ENCODE measurements at places on chromosomes 7 and 10.

GRCh38 chr10:49242604-49243003 lies 54.4 kb upstream of the TMEM273 start:
- H3K36me3 ChIP-seq = no peaks in the 10 kb centered on the region
- DNase-seq = no peak
- H3K4me3 ChIP-seq = no peak overlapping the region
- no peak overlapping the region for H3K27ac ChIP-seq
- H3K4me1 ChIP-seq = peaks cover 3% of the 10 kb centered on the region

GRCh38 chr7:7562736-7563135 lies 3.9 kb upstream of the MIOS start:
- peaks cover 4% of the 10 kb centered on the region for H3K36me3 ChIP-seq
- peaks cover 3% of the 10 kb centered on the region for H3K27me3 ChIP-seq
- H3K4me3 ChIP-seq = no peak overlapping the region
- peaks cover 4% of the 10 kb centered on the region for H3K4me1 ChIP-seq

DNA sequence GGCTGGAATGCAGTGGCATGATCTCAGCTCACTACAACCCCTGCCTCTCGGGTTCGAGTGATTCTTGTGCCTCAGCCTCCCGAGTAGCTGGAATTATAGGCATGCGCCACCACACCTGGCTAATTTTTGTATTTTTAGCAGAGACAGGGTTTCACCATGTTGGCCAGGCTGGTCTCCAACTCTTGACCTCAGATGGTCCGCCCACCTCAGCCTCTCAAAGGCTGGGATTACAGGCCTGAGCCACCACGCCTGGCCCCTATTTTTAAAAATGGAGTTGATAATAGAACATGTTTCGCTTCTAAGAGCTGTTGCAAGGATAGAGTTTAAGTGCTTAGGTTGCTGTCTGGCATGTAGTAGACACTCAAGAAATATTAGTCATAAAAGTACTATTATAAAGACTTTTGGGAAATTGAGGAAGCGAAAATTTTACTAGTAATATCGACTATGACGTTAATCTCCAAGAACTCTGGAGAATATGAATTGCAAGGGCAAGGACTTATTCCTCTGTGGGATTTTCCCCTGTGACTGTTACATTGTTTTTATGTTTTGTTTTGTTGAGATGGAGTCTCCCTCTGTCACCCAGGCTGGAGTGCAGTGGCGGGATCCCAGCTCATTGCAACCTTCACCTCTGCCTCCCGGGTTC lies 7.9 kb downstream of the GTF2I start:
- H3K4me3 ChIP-seq = no peak overlapping the region
- H3K27ac ChIP-seq = peak overlapping the region; percentile 18
- H3K27me3 ChIP-seq = peaks cover 2% of the 10 kb centered on the region

DNA sequence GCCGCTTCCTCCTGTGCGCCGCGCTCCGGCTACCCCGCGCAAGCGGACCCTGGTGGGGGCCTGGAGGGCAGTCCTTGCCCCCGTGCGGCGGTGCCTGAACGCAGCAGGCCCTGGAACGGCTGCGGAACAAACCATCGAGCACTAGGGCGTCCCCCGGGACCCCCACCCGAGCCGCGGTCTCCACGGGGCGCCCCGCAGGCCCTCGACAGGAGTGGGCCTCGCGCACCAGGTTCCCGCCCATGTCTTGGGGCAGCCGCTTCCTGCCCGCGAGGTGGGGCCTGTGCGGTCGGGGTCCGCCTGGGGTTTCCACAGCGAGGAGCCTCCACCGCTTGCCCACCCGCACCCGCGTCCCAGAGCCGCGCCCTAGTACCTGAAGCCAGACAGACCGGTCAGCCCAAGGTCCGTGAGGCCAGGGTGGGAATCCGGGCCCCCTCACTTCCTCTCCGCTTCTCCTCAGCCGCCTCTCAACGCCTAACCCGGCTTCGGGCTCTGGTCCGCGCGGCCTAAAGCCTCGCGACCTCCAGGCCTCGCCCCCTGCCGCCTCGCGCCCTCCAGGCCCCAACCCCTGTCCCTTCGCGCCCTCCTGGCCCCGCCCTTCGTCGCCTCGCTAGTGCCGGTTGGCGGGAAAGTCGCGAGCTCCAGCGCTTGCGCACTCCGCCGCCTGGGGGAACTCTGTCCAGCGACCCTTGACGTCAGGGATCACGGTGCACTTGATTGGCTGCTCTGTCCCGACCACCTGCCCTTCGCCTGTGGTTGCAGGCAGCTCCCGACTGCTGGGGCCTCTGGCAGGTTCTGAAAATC lies 7.0 kb upstream of the GBX1 start:
- no peak overlapping the region for H3K27ac ChIP-seq
- no peak for DNase-seq
- no peak overlapping the region for H3K4me3 ChIP-seq
- H3K36me3 ChIP-seq = peaks cover 10% of the 10 kb centered on the region

DNA sequence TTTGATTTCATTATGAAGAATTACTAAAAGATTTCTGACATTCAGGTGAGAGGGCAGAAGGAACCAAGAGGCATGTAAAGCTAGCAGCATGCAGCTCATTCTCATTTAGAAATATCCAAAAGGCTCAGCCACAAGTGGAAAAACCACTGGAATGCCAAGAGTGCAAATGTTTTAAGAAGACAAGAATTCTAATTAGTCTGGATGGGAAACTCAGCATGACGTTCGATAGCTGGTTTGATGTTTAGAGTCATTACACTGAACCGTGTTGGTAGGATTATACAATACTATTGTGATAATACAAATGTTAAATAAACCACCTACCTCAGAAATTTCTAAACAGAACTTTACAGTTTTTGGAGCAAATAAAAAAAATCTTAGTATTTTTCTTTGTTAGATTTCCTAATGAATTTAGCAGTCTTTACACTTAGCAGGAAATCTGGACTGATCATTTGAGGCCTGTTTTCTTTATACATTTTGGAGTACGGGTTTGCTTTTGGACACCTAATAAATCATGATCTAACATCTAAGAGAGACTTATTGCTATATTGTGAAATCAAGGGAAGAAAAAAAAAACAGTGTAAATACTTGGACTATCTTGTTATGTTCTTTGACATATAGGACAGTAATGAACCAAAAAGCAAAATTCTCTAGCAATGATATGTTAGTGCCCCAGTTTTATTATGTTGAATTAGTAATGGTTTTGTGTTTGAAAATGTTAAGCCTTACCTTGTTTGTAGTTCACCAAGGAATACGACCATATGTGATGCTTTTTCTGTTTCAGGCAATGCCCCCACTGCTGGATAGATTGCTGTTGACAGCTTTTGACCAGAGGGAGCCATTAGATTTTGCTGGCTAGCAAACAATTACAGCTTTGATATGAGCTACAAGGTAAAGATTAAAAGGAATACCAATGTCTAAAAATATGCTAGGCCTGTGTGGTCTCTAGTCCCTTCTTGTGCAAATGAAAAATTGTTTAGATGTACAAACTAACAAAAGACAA lies 354.1 kb upstream of the SEMA3A start:
- no peaks in the 10 kb centered on the region for H3K27me3 ChIP-seq
- DNase-seq = no peak
- H3K4me1 ChIP-seq = no peaks in the 10 kb centered on the region
- no peaks in the 10 kb centered on the region for H3K36me3 ChIP-seq
- no peak overlapping the region for H3K4me3 ChIP-seq

DNA sequence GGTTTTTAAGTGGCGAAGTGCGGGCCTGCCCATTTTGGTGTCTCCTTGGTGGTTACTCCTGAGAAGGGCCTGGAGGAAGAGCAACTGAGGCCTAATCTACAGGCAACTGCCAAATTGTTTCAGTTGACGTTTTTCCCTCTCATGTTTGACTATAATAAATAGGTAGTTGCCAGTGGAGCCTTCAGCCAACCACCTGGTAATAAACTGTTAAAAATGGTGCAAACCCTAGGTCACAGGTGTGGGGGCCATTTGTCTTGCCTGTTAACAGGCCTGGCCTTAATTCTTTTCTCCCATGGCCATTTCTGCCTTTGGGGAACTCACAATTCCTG lies 3.7 kb downstream of the IKZF1 start:
- no peak overlapping the region for H3K27ac ChIP-seq
- peaks cover 4% of the 10 kb centered on the region for H3K27me3 ChIP-seq
- no peak overlapping the region for H3K4me3 ChIP-seq
- DNase-seq = no peak
- H3K36me3 ChIP-seq = no peaks in the 10 kb centered on the region
- H3K4me1 ChIP-seq = peaks cover 31% of the 10 kb centered on the region
